ENCODE measurements at places on chromosomes 11 and 22.

- peak; percentile 98 for DNase-seq
Measured at GRCh38 chr22:37741312-37741795, 44.5 kb downstream of the TRIOBP start.

- DNase-seq = no peak
Measured at GRCh38 chr22:37677493-37677974, 2.1 kb downstream of the LGALS1 start.

GRCh38 chr22:26391091-26391490, 38.0 kb upstream of the ASPHD2 start:
- no peak for DNase-seq

GRCh38 chr11:10236840-10237239, 57.2 kb downstream of the SBF2 start:
- no peak for DNase-seq

GRCh38 chr11:121071846-121072450, 29.1 kb upstream of the TECTA start:
- no peak for DNase-seq

GRCh38 chr11:26905368-26905767, 88.5 kb upstream of the FIBIN start:
- DNase-seq = no peak

GRCh38 chr11:6298605-6299004, 21.7 kb downstream of the CAVIN3 start:
- no peak for DNase-seq

DNA sequence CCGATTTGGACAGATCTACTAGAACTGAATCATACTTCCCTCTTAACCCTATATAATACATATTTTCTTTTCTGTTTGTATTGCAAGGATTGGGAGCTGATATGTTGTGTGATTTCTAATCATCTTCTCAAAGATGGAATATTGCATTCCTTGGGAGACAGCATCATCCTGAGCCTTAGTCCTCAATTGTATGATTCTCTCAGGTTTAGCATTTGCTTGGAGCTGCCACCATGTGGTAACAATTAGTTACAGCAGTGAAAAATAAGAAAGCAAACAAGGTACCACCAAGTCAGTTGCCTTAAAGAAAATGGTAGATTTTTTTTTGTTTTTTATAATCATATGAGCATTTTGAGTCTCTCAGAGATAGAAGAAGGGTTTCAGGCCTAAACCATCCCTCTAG, 11.9 kb downstream of the SNX19 start:
- DNase-seq = no peak

GRCh38 chr11:72625691-72626413, 48.4 kb downstream of the PDE2A start:
- DNase-seq = no peak

DNA sequence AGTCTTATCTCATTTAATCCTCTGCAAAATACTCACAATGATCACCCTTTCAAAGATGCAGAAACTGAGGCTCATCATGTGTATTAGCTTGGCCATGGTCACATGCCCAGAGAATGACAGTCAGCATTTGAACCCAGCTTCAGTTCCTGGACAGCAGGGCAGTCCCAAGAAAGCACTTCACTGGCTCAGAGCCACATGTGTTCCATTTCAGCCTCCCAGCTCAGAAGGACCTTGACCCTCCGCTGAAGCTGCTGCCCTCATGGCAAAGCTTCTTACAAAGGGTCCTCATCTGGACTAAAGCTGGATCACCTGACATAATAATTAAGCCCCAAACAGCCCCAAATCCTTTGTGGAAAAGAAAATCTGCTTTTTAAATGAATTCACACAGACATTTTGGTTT, 37.0 kb downstream of the TENM4 start:
- DNase-seq = no peak

GRCh38 chr22:40605761-40606160, 30.8 kb downstream of the MRTFA start:
- no peak for DNase-seq

DNA sequence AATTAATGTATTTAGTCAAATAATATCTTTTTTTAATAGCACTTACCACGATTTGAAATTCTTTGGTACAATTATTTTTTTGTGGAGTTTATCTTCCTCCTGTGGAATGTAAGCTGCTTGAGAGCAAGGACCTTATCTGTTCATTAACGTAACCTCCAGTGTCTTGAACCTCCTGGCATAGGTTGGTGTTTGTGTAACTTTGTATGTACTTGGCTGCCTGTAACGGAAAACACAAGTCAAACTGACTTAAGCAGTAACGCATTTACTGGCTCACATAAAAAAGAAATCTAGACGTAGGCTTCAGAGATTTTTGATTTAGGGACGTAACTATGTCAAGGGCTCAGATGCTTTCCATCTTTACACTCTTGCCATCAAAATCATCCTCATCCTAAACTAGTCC, 56.1 kb downstream of the ARHGEF12 start:
- no peak for DNase-seq

DNA sequence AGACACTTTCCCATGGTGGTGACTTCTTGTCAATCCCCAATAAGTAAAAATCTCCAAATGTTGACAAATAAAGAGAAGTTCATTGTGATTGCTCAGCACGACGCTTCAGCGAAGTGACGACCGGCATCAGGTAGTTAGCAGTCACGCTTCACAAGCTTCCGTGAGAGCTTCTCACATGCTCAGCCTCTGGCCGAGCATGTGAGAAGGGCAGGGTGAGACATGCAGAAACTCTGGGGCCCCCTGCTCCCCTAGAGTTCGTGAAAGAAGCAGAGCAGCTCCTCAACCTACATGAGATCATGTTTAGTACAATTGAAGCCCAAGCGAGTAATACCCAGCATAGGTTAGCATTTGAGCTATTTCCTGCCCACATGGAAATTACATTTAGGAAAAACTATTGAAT, 4.4 kb upstream of the C11orf16 start:
- DNase-seq = no peak

DNA sequence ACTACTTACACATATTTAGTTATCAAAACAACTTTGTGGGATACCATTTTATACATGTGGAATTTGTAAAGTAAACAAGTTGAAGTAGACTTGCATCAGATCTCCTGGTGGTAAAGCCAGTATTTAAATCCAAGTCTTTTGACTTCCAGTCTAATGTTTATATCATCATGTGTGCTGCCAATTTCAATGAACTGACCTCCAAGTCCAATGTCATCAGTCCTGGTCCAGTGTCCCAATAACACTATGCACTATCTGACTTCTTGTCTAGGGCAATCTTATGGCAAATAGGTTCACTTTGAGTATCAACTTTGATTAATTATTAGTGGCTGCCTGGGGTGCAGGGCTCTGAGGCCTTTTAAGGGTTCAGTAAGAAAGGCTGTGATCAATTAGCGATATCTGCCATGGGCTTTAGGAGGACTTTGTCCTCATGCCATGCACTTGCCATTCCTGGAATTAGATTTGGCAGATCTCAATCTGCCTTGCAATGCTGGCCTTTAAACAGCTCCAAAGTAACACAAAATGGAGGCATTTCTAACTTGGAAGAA, 9.6 kb upstream of the PTS start:
- DNase-seq = no peak

DNA sequence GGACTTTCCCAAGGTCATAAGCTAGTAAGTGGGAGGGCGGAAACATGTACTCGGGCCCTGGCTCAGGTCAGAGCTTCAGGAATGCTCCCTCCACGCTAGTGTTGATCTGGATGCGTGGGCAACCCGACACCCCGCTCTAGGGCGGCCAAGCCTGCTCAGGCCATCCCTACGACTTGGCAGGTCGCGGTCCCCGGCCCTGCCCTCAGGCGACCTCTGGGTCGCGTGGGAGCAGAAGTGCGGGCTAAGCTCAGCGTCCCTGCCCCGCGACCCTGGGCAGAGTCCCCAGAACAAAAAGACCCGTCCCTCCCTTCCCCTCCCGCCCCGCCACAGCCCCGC, 781 bp upstream of the TEF start:
- no peak for DNase-seq

- DNase-seq = no peak
Measured at GRCh38 chr11:843086-843734, 558 bp downstream of the TSPAN4 start.

DNA sequence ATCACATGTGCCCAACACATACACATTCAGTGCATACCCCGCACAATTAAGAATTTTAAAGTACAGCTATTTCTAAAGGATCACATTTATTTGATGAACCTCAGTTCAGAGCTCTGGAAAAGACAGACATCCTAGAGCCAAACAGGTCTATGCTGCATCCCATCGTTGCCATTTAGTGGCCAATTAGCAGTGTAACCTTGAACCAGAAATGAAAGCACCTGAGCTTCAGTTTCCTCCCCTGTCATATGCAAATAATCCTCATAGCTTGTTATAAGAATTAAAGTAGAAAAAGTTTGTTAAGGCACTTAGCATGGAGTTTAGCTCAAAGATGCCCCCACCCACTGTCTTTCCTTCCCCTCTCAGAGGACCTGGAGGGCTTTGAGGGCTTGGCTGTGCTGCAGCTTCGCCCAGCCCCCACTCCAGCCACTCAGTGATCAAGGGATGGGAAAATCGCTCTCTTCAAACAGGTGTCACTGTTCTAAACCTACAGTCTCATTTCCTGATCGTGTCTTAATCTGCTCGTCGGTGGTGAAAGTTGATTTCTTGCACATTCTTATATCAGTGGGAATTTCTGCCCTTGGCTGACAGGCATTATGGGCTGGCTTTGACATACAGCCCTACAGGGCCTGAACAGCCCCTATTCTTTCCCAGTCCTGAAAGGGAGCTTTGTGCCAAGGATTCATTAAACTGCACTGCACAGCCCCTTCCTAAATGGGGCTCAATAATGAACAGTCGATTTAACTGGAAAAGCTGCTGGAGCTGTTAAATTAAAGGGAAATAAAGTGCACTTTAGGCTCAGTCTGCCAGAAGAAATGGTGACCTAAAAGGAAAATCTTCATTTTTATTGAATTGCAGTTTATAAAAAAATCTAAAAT, 23.3 kb upstream of the FAM181B start:
- no peak for DNase-seq

DNA sequence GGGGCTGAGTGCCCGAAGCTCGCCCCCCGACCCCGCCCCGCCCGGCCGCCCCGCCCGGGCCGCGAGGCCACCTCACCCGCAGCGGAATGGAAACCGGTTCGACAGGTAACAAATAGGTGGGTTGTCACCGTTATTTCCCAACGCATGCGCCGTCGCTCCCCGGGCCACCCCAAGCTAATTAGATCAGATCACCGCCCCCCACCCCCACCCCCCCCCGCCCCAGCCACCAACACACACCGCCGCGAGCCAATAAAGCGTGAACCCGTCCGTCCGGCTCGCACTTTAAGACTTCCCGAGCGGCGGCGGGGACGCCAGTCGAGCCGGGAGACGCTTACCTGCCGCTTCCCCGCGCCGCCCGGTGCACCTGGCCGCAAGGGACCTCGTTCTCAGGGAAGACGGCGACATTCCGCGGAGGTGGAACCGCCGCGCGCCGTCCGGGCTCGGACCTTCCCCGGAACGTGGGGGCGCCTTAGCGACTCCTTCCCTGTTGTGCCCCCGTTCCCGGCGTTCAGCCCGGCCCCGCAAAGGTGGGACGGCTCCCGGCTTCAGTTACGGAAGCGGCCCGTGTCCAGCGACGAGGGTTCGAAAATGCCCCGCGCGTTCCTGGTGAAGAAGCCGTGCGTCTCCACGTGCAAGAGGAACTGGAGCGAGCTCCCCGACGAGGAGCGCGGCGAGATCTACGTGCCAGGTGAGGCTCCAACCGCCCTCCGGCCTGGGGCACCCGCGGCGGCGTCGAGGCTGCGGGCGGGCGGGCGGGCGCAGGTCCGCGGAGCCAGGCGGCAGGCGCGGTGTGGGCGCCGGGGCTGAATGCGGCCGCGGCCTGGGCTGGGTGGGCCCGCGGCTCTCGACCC, at the start of gene OVOL1:
OVOL1 (plus strand) TSS at position 278 of the 851 bp plus-strand sequence; CDS start at position 589, 311 bp downstream.
- no peak for DNase-seq

- no peak for DNase-seq
Measured at GRCh38 chr11:83206221-83206620, 12.7 kb downstream of the ANKRD42 start.

DNA sequence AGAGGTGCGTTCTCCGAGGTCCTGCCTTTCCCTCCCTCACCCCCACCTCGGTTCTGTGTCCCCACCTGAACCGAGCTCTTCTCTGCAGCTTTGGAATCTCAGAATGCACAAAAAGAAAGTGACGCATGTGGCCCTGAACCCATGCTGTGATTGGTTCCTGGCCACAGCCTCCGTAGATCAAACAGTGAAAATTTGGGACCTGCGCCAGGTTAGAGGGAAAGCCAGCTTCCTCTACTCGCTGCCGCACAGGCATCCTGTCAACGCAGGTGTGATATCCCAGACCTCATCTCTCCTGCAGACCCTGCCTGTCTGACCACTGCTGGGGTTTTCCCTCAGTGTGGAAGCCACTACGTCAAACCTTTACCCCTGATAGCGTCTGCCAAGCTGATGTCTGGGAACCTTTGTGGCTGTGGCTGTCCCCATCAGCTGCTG, 13.9 kb downstream of the ACP2 start:
- DNase-seq = no peak

DNA sequence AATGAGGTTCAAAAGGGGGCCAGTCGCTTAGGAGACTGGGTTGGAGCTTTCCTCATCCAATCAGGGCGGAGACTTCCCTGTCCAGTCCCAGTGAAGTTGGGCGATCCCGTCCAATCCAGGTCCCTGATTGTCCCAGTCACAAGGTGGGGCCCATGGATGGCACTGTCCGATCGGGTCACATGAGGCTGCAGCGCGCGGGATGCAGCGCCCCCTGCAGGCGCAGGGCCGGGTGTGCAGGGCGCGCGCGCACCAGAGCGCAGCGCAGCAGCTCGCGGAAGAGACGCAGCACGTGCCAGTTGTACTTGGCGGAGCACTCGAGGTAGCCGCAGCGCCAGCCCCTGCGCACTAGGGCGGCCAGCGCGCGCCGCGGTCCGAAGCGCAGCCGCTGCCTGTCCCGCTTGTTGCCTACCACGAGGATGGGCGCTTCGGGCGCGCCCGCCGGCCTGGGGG, 2.3 kb downstream of the RASL10A start:
- DNase-seq = no peak

GRCh38 chr22:31901388-31902137, 42.8 kb upstream of the YWHAH start:
- DNase-seq = no peak

- no peak for DNase-seq
Measured at GRCh38 chr22:47615051-47615450, 852.6 kb downstream of the TBC1D22A start.

- DNase-seq = no peak
Measured at GRCh38 chr11:128555606-128556005, 31.8 kb downstream of the ETS1 start.

GRCh38 chr11:70627219-70627618, 228.9 kb downstream of the CTTN start:
- no peak for DNase-seq

Measured in smooth muscle cell of the brain vasculature (primary cell).